ENCODE measurements at places on chromosomes 5 and 9. TPM values are rescaled to one million over a fixed set of nuclear protein-coding genes. Genes with fewer than 3 reads are reported as not detected.

DNA sequence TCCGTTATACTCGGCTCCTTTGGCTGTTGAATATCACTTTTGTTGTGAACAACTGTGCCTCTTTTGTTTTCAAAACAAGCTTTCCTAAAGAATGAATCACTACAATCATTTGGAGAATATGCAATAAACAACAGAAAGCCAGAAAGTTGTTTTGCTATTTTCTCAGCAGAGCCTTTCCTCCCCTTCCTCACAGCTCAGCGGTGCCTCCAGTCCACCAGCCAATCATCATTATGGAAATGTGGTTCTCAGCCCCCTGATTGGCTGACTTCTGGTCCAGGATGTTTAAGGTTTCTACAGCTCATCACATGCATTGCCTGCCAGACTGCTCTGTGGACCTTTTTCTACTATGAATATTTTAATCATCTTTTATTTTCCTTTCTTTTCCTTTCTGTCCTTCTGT is 9.1 kb upstream of the ZNF608 start:
- no peak for DNase-seq

DNA sequence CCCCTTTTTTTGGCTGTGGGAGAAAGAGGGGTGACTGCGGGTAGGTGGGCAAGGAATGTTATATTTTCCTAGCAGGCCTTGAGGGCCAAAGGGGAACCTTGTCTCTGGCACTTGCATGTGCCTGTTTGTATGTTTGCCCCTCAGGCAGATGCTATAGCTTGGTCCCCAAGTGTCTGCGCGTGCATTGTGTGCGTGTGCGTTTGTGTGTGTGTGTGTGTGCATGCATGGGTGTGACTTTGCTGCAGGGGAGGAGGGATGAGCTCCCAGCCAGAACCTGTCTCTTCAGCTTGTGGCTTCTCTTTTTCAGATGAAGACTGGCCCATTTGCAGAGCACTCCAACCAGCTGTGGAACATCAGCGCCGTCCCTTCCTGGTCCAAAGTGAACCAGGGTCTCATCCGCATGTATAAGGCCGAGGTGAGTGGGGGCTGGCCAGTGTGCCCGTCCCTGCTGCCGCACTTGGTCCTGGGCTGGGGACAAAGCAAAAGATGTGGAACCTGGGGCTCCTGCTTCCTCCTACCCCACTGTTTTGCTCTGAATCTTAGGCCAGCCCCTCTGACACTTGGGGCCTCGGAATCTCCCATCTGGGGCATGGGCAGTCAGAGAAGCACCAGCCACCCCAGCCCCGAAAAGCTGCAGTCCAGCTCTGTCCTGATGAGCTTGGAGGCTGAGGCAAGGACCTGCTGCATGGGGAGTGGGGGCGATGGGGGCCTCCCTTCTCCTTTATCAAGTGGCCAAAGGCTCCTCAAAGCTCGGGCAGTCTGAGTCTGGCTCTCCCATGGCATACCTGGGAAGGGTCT is 31.1 kb downstream of the PTPA start:
- DNase-seq: no peak

GRCh38 chr5:134604908-134605307 is 27.7 kb downstream of the SAR1B start:
- no peak for DNase-seq

Gene STKLD1
- 0.41 TPM for total RNA-seq

Gene RXFP3
- total RNA-seq: not detected
